NCI-H1436 treated with DMSO at 0.1 percent for 48 hours (cell line): ENCODE measurements at places on chromosomes 4 and X.

GRCh38 chr4:970046-970745, 3.2 kb downstream of the DGKQ start:
- no peak for DNase-seq

- DNase-seq: no peak
Observed at GRCh38 chr4:137253949-137254348, 278.3 kb downstream of the PCDH18 start.

DNA sequence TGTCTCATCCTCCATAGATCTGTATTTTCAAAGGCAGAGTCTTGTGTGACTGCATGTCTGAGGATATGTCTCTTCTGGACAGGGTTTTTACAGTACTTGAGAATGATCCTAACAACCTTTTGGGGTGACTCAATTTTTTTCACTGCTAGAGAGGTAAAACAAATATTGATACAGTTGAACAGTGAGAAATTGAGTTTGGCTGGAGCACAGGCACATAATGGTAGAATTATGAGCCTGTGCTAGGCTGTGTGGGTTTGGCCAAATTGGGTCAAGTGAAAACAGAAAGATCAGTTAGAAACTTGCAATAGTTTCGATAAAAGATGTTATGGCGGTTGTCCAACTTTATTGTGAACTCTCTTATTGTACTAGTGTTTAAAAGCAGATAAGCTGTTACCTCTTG, 23.3 kb upstream of the EOLA2 start:
- no peak for DNase-seq

DNA sequence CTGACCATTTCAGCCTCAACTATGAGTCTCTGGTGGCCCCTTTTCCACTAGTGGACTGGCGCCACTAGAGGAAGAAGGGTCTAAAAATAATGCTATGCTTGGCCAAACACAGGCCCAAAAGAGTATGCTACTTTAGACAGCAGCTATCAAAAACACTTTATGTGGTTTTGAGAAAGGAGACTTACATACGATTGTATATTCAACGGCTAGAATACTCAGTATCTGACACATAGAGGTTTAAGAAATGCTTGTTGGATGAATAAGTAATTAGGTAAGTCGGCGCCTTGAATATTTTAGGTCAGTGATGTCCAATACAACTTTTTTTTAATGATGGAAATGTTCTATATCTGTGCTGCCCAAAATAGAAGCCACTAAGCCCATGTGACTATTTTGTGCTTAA, 25.7 kb upstream of the TMPRSS11A start:
- no peak for DNase-seq

- DNase-seq: no peak
Observed at GRCh38 chrX:39492497-39493162, 605.1 kb downstream of the BCOR start.

DNA sequence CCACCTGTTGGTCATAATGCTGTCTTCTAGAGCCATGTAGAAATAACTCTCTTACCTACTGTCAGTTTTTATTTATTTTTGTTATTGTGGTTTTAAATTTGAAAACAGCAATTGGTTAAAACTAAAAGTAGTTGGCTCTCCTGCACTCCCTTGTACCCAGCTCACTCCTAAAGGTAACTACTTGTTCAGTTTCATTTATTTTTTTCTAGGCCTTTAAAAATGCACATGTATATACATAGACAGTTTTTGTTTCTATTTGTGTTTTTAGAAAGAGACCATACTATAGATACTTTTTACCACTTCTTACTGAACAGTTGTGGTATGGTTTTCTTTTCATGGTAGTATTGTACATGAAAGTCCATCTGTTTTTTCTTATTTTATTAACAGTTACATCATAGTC, 16.8 kb downstream of the SMAD1 start:
- DNase-seq: no peak

DNA sequence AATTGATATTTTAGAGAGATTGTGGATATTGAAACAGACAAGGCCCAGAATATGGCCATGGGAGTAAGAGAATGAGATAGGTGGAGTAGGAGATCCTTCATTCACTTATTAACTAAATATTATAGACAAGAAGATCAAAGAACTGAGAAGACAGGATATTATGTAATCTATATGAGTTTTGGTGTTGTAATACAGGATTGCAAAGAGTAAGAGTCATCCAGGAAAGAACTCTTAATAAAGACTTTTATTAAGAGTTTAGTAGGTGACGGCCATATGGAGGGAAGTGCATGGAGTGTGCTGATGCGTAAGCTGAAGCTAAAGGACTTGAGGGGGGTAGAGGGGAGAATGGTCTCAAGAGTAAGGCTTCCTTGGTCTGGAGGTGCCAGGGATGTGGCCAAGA, 153.7 kb downstream of the VEGFC start:
- DNase-seq: no peak

DNA sequence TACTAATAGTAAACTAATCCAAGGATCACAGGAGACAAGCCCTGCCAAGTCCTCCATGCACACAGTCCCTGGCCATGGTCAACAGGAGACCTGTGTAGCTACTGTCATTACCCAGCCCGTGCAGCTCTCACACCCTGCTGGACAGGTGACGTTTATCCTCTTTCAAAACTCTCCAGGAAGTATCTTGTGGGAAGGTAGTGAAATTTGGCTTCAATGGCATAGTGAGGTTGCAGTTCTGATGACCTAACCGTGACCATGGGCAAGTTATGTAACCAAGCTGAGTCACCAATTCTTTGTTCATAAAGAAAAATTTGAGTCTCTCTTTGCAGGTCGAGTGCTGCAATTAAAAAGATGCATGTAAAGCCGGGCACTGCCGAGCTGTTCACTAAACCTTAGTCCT, 11.3 kb upstream of the SLC2A9 start:
- DNase-seq: no peak

DNA sequence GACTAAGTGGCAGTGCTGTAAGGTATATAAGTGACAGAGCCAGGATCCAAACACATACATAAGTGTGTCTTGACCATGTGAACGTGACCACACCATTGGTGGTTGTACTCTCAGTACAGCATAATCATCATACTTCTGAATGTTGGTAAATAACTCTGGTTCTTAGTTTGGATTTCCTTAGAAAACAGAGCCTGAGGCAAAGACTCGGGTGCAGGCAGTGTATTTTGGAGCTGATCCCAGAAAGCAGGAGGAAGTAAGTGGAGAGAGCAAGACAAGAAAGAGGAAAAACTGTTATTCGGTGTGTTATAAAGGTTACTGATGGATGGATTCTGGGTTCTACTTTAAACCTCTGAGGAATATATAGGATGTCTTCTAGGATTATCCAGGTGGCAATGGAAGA, 127.9 kb downstream of the SLC39A8 start:
- DNase-seq: no peak

GRCh38 chrX:105126201-105126600, 94.3 kb downstream of the TEX13A start:
- DNase-seq: no peak

DNA sequence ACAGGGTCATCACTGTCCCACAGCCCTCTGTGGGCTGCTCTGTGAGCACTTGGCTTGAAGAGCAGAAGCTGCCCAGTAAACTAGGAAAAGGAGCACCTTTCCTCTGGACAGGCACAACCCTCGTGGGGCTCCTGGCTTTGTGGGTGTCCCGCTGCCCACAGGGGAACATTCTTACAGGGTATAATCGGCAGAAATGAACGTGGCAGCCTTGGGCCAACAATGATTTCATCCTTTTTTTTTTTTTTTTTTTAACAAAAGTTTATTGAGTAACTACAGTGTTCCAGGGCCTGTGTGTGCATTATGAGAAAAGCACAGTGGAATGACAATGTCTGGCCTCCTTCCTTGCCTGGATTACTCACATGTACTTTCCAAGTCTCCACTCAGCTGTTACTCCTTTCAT, 197.2 kb downstream of the PDGFC start:
- DNase-seq: no peak

DNA sequence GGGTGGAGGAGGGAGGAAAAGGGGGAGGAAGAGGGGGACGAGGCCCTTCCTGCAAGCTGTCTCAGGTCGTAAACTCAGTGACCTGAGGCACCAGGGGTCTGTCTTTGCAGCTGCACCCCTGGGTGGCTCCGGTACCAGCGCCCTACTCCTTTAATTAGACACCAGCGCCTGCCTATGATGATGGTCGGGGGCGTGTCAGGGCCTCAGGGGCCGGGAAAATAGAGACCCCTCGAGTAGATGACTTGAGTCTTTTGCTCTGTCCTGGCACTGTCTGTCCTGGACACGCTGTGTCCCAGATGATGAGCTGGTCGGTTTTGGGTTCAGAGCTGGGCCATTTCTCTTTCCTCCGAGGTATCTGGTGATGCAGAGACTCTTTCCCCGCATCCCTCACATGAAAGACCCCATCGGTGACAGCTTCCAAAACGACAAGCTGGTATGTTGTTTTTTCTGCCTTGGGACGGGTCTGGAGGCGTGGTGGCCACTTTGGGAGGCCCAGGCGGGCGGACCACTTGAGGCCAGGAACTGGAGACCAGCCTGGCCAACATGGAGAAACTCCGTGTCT, 11.2 kb downstream of the SLC25A6 start:
- DNase-seq: no peak

- DNase-seq: no peak
Observed at GRCh38 chrX:11929476-11929875, 171.4 kb downstream of the MSL3 start.

DNA sequence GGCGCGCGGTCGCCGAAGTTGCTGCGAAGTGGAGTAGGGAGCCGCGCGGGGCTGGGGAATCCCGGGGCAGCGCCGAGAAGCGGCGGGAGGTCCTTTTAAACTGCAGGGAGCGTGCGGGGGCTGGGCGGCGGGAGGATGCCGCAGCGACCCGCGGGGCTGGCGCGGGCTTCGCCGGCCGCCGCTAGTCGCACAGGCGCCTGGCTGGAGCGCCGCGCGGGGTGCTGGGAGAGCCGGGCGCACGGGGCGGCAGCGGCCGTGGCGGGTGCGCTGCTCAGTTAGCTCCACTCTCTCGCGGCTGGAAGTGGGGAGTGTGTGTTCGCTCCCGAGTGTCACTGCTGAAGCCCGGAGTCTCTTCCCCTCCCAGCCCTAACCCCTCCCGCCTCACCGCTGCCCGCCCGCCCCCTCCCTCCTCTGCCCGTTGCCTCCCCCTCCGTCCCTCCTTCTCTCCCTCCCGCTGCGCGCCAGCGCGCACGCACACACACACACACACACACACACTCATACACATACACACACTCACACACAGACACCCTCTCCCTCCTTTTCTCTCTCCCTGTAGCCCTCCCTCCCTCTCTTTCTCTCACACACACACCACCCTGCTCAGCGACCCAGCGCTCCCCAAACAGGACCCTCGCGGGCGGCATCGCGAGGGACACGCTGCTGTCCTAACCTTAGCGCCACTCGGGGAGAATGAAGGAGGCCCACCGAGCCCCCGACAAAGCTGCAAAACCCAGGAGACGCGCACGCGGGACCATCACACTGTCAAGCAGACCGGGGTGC, at the start of gene NDNF:
TSS of gene NDNF (minus strand) at position 312 of the 780 bp plus-strand sequence. CDS start 26,698 bp downstream, outside the sequence.
- no peak for DNase-seq

DNA sequence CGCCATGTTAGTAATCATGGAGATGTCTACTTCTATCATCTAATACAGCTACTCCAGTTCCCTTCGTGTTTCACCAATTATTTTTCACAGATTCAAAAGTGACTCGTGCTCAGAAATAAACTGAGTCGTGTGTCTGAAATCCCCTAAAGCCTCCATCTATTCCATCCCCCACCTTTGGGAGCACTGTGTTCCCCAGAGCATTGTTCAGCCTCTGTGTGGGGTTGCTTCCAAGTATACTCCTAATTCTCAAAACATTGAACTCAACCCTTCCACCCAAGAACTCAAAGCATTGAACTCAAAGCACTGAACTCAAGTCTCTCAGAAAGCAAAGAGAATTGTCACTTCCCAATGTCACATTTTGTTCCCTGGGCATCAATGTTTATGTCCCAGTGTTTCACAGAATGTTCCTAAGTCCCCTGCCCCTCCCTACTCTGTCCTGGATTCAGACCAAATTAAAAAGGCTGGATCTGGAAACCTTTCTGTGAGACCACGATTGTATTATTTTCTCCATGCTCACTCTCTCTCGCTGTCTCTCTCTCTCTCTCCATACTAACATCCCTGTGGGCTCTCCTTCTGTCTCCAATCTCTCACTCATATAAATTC, 138.5 kb upstream of the QRFPR start:
- no peak for DNase-seq

DNA sequence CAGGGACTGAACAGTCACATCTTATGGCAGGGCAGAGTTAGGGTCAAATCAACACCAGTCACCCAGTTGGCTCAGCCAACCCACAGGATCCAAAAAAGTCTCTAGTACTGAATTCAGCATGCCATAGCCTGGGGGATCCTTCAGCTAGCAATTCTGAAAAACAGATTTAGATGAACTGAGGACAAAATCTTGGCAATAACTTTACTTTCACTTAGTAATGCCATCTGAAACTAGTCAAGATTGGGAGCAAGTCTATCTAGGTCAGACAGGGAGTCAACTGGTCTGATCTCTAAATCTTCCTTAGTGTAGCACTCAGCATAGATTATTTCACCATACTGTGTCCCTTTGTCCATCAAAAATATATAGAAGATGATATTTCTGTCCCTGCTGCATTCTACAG, 76.0 kb downstream of the HHIP start:
- DNase-seq: no peak

DNA sequence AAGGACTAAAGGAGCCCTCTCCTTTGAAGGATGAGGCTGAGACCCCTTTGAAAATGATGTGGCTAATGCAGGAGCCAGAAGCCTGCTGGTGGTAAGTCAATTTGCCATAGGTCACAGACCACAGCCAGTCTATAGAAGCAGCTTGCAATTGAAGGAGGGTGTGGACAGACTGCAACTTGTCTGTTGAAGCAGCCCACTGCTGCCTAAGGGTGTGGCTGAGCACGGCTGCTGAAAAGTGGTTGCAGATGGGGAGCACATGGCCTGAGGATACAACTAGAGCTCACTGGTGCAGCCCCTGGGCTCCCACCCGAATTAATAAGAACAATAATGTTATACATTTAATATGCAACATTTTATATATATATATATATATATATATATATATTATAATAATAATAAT, 11.4 kb upstream of the EXOC1L start:
- no peak for DNase-seq

DNA sequence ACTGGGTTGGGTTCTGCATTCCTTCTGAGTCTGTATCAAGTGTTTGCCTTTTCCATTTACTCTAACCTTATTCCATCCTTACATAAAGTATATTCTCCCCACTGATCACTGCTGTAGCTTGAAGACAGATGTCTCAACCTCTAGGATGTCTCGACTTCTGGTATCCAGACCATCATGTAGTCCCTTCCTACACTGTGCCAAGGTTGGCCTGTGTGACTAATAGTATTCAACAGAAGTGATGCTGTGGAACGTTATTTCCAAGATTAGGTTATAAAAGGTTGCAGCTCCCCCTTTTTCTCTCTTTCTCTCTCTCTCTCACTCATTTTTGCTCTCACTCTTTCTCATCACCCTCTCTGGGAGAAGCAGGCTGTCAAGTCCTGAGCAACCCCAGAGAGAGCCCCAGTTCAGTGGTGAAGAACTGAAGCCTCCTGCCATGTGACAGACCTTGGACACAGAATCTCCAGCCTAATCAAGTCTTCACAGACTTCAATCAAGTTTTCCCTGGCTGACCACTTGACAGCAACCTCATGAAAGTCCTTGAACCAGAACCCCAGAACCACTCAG, 75.4 kb downstream of the PRDM5 start:
- DNase-seq: no peak

- DNase-seq: no peak
Observed at GRCh38 chr4:127284236-127284635, 348.5 kb upstream of the INTU start.
